ENCODE measurements at places on chromosomes 6 and 20.
A peak's percentile ranks its signal among the peaks of the same experiment; 100 is the strongest.

DNA sequence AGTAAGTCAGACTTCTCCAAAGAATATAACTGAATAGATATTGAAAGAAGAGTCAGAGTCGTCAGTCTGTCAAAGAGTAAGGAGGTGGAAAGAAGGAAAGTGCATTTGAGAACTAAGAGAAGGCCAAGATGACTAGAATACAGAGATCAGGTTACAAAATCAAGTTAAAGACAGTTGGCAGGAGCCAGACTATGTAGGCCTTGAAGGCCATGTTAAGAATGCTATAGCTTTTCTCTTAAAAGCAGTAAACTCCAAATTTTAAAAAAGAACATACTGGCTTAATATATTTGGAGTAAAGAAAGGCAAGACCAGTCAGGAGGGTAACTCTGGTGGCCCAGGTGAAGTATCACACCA lies 68.8 kb downstream of the IBTK start:
- DNase-seq: no peak

DNA sequence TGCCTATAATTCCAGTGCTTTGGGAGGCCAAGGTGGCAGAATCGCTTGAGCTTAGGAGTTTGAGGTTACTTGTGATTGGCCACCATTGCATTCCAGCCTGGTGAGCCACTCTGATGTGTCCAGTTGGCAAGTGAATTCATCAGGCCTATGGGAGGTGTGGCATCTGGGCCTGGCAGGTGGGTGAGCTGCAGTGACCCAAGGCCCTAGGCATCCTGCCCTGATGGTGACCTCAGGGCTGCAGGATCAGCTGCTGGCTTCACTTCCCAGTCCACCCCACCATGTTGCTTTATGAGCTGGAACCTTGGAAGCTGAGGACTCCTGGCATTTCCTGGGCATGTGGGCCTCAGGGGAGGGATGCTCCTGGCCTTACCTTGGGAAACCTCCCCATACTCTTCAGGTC lies 20.5 kb downstream of the RSPH9 start:
- DNase-seq: no peak

GRCh38 chr6:130997061-130997753 lies 65.8 kb downstream of the EPB41L2 start:
- no peak for DNase-seq

- DNase-seq: no peak
Measured at GRCh38 chr6:23435126-23435525, 690.9 kb upstream of the NRSN1 start.

DNA sequence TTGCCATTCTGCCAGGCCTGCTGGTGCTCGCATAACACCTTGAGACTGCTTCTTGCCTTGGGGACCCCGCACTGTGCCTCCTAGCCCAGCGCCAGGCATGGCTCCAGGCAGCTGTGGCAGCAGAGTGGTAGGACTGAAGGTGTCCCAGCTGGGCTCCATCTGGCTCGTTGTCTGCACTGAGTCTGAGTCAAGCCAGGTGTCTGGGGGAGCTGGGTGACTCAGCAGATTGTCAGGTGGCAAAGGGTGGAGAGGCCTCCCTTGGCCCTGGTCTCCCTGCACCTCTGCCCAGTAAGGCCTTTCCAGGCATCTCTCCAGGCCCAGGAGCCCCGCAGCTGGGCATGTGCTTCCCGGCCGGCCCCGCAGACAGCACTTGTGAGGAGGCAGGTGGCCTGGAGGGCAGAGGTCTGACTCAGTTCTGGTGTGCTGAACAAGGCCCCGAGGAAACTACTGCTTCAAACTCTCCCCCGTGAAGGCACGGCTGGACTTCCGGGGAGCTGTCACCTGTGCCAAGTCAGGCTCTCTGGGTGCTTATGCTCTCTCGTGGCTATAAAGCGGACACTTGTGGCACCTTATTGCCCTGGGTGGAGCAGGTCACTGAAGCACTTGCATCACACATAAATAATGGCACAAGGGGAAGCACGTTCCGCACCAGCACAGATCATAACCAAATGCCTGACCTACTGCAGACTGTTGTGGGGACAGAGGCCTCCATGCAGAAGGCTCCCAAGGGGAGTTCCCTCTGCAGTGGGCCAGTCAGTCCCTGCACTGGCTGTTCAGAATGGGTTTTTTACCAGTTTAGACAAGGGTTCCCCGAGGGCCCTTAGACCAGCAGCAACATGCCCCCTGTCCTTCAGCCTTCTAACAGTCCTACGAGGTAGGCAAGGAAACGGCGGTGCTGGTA lies 27.5 kb downstream of the FOXC1 start:
- no peak for DNase-seq

GRCh38 chr6:52779237-52779636 lies 16.0 kb upstream of the GSTA2 start:
- DNase-seq: no peak

DNA sequence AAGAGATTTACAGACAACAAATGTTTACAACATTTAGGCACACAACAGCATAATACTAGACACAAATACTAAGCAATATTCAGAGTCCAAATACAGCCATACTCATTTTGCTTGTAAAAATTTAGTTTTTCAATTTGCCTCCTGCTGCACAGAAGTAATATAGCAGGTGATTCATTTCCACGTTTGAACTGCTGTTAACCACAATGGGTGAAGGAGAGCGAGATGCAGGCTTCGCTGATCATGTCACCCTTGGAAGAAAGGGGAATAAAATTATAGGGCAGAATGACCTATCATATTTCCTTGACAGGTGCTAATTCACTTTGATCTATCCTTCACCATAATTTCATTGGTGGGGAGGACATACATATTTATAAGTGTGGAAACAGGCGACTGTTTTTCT lies 643.8 kb upstream of the AGPAT4 start:
- no peak for DNase-seq

DNA sequence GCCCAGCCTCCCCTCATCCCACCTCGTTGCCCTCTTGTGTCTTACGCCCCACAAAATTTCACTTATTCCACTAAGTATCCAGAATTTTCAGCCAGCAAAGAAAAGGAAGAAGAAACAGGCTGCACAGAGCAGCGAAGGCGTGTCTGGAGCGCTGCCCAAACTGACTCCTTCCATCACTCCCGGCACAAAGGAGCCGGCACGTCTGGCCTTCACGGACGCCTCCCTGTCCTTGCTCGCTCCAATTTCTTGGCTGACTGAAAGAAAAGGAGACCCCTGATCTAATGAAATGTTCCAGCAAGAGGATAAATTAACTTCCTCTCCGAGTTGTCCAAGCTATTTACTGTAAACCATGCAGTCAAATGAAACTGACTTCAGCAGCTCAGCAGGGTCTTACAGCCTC lies 152.3 kb upstream of the CDH4 start:
- no peak for DNase-seq

DNA sequence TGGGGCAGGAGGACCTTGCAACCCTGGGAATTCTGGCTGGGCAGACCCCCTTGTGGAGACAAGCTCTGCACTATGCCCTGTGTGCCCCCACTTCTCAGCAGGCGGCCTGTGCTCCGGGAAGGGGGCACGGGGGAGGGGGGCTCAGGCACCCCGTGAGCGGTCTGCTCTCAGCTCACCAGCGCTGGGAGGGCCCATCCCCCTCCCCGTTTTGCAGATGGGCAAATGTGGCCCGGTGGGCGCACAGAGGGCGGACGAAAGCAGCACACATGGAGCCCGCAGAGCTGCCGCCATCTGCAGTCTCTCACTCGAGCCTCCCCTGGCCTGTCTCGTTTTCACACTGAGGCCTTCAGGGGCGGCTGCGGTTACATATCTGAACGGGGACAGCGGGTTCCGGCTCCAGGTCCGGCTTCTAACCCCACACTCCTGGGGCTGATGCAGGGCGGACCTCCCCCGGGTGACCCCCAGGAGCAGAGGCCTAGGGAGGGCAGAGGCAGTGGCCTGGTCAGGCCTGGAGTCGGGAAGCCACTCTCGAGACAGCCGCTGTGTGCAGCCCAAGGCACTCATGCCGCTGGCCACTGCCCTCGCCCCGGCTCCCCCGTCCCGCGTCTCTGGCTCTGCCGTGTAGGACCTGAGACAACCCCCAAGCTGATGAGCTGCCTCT lies 13.9 kb downstream of the CHRNA4 start:
- DNase-seq: no peak

GRCh38 chr6:142501795-142502194 lies 200.0 kb downstream of the ADGRG6 start:
- no peak for DNase-seq

GRCh38 chr6:154367336-154367735 lies 10.7 kb upstream of the IPCEF1 start:
- DNase-seq: no peak

GRCh38 chr20:3382836-3383235 lies 24.6 kb downstream of the DNAAF9 start:
- DNase-seq: no peak

GRCh38 chr6:148878683-148879082 lies 131.9 kb downstream of the UST start:
- DNase-seq: no peak

GRCh38 chr20:59633656-59634251 lies 29.4 kb downstream of the PHACTR3 start:
- DNase-seq: no peak

- no peak for DNase-seq
Measured at GRCh38 chr6:6694368-6694780, 105.9 kb downstream of the LY86 start.

GRCh38 chr6:53128842-53129241 lies 19.8 kb downstream of the GCM1 start:
- DNase-seq: no peak

DNA sequence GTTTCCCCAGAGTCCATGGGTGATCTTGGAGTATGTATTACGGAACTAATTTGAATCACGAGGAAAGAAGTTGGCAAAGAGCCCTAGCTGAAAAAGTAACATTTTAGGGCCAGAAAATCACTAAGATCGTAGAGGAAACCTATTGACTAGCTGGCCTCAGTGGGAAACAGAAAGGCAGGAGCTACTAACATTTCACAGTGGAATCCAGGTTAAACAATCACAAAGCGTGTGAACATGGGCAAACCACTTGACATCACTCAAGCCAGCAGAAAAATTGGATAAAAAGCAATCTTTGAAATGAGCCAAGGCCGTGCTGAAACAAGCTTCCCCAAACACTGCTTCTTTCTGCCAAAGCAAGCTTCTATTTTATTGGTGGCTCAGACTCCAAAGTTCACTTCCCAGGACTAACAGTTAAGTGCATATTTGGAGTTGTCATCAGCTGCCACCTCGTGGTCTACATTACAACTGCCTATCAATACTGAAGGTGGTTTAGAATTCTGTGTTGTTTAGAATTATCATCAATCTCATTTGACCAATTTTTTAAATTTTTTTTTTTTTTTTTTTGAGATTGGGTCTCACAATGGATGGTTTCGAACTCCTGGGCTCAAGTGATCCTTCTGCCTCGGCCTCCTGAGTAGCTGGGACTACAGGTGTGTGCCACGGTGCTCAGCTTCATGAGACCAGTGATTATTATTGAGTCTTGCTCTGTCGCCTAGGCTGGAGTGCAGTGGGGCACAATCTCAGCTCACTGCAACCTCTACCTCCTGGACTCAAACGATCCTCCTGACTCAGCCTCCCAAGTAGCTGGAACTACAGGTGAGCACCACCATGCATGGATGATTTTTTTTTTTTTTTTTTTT lies 10.6 kb downstream of the RPS10 start:
- DNase-seq: peak; percentile 52

- DNase-seq: no peak
Measured at GRCh38 chr6:110874880-110875547, 429 bp downstream of the AMD1 start.

- no peak for DNase-seq
Measured at GRCh38 chr6:111620169-111620568, 14.5 kb upstream of the TRAF3IP2 start.

- DNase-seq: no peak
Measured at GRCh38 chr6:37491171-37491829, 8.4 kb downstream of the CCDC167 start.

GRCh38 chr6:36660771-36661471 lies 17.6 kb upstream of the CDKN1A start:
- DNase-seq: no peak

GRCh38 chr6:36651659-36652379 lies 26.7 kb upstream of the CDKN1A start:
- no peak for DNase-seq

DNA sequence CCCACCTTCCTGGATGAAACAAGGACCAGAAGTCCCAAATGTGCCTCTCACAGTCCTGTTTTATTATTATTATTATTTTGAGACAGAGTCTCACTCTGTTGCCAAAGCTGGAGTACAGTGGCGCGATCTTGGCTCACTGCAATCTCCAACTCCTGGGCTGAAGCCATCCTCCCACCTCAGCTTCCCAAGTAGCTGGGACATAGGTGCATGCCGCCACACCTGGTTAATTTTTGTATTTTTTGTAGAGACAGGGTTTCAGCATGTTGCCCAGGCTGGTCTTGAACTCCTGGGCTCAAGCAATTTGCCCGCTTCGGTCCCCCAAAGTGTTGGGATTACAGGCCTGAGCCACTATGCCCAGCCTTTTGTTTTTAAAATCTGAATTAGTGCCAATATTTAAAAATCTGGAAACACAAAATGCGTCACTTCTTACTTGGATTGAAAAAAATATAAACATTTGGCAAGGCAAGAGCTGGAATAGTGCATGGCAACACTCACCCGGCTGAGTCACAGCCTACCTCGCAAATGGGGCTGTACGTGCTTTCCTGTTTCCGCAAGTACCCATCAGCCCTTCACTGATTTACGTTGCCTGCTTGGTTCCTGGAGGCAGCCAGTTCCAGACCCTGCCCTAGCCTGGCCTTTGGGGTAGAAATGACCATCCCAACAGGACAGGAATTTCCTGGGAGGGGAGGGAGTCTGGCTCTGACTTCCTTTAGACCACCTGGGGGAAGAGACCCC lies 6.3 kb downstream of the SDCBP2 start:
- no peak for DNase-seq

DNA sequence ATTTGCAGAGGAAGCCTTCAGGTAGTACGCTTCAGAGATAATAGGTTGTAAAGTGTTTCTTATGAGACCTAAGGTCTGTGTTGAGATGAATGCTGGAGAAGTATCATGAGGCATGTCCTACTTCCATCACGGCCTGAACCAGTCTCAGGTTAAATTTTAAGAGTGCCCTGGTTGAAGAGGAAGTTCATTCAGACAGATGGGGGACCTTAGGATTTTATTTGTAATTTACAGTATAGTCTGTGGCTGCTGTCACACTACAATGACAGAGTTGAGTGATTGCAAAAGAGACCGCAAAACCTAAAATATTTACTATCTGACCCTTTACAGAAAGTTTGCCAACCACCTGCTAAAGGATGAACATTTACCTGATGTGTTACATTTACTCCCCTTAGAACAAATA lies 70.9 kb downstream of the UST start:
- DNase-seq: no peak

GRCh38 chr6:44649365-44650025 lies 262.0 kb downstream of the CDC5L start:
- no peak for DNase-seq
